Islet precursor cell (in vitro differentiated cells): ENCODE measurements at places on chromosomes 3 and 15.

GRCh38 chr3:80159990-80160506 lies 392.2 kb upstream of the ROBO1 start:
- no peak for DNase-seq

DNA sequence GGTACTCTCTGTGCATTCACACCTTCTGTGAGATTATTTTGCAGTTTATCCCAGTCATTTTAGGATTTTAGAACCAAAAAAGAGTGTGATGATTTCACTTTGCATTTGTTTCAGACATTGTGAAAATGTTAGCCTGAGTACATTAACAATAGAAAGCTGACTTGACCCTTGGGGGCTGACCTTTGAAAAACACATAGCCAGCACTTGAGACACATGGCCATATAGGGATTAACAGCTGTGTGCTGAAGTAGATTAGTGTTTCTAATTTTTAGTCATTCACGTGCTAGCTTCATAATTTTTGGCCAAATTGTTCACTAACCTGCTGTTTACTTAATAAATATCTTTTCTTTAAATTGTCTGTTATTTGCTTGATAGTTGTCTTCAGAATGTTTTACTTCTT lies 3.5 kb downstream of the FEM1B start:
- no peak for DNase-seq

GRCh38 chr3:182911782-182912111 lies 68.6 kb downstream of the DCUN1D1 start:
- DNase-seq = peak; percentile 60

GRCh38 chr3:119529883-119530282 lies 29.5 kb downstream of the CD80 start:
- DNase-seq = no peak

- no peak for DNase-seq
Measured at GRCh38 chr15:64060716-64061115, 14.4 kb upstream of the DAPK2 start.
